ENCODE measurements at places on chromosomes 12 and 14. TPM values are rescaled to one million over a fixed set of nuclear protein-coding genes. Genes with fewer than 3 reads are reported as not detected.

DNA sequence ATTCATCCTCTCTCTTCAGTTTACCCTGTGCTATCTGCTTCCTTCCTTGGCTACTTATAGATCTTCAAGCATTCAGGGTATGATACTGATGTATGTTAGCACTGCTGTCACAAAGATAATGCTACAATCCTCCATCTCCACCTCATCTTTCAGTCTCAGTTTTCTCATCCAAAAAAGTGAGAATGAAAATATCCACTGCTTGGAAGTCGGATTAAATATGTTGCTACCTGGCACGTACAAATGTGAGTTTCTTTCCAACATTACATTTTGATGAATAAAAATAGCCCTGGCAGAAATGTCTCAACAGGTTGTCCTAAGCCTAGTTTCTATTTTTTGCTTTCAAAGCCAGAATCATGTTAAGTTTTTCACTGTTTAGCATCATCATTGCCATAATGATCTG, 149.9 kb downstream of the PTPN11 start:
- no peak overlapping the region for H3K4me3 ChIP-seq
- no peak overlapping the region for H3K27ac ChIP-seq
- no peaks in the 10 kb centered on the region for H3K27me3 ChIP-seq
- H3K4me1 ChIP-seq = no peaks in the 10 kb centered on the region
- H3K36me3 ChIP-seq = no peaks in the 10 kb centered on the region

RPL6 gene
- total RNA-seq = 2,828 TPM

CLEC6A gene
- not detected for total RNA-seq

DNA sequence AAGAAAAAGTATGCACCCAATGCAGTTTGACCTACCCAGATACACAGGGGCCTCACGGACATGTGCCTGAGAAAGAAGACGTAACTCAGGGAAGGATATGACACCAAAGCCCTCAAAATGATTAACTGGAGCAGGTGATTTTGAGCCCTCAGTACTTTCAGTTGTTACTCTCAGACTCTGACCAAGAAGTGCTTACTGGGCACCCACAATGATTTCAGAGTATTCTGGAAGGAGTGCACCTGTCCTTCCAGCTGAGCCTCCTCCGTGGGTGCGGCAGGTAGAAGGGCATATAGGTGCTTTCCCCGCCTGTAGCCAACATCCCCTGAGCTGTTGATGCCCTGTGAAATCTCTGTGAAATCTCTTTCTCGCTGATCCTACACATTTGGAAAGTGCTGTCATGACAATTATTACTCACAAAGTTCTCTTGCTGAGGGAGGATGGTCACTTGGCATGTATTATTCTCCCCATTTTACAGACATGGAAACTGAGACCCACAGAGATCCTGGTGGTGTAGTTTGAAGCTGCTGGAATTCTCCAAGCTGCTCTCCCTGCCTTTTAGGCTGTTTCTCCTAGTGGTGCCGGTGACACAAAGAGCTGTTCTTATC, 154.3 kb upstream of the CCND2 start:
- peak; percentile 42 for DNase-seq
- H3K27ac ChIP-seq = peak overlapping the region; percentile 94
- H3K36me3 ChIP-seq = no peaks in the 10 kb centered on the region
- peaks cover 72% of the 10 kb centered on the region for H3K4me1 ChIP-seq

ZNF10 gene
- total RNA-seq = 14.1 TPM

WASHC3 gene
- 33.7 TPM for total RNA-seq

PMEL gene
- total RNA-seq = 1.3 TPM

KRT85 gene
- not detected for total RNA-seq

DNA sequence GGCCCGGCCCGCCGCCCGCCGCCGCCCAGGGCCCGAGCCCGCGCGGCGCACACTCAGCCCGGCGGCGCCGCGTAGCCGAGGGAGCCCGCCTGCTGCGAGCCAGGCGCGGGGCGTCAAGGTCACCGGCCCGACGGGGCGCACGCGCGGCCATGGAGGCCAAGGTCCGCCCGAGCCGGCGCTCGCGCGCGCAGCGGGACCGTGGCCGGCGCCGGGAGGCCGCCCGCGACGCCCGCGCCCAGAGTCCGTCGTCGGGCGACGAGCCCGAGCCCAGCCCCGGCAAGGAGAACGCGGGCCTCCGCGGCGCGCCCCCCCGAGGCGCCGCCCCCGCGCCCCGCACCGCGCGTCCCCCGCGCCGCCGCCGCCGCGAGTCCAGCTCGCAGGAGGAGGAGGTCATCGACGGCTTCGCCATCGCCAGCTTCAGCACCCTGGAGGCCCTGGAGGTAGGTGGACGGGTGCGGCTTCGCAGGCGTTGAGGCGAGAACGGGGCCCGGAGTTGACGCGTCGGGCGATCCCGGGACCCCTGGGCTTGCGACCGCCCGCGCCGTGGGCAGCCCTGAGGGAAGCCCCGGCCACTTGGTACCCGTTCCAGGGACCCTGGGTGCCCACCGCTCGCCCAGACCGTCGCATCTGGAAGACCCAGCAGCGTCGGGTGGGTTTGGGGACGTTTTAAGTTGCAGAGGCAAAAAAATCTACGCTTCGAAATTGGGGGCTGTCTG, 629 bp downstream of the FBRSL1 start:
- no peaks in the 10 kb centered on the region for H3K36me3 ChIP-seq
- H3K27me3 ChIP-seq = no peaks in the 10 kb centered on the region
- DNase-seq = no peak
- H3K27ac ChIP-seq = no peak overlapping the region
- peaks cover 3% of the 10 kb centered on the region for H3K4me1 ChIP-seq
- peak overlapping the region; percentile 71 for H3K4me3 ChIP-seq

RNU4-1 gene
- total RNA-seq = under 0.01 TPM

DNA sequence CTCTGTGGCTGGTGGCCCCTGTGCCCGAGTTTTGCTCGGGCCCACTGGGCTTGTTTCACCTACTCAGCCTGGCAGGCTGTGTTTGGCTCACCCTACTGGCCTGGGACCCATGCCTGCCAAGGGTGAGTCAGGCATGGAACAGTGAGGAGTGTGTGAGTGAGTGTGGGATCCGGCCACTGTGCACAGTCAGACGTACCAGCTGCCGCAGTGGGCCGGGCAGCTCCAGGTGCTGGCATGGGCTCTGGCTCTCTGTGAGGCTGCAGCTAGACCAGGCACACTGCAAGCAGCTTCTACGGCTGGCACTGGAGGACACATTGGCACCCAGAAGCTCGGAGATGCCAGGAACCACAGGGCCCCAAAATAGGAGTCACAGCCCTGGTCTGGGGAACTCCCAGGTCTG, 40.6 kb downstream of the HSD17B6 start:
- H3K27me3 ChIP-seq = no peaks in the 10 kb centered on the region
- H3K4me1 ChIP-seq = no peaks in the 10 kb centered on the region

GRCh38 chr12:4050340-4050739, 177.1 kb upstream of the PARP11 start:
- peak; percentile 93 for DNase-seq
- no peaks in the 10 kb centered on the region for H3K36me3 ChIP-seq
- no peak overlapping the region for H3K4me3 ChIP-seq
- H3K4me1 ChIP-seq = peaks cover 37% of the 10 kb centered on the region

DNA sequence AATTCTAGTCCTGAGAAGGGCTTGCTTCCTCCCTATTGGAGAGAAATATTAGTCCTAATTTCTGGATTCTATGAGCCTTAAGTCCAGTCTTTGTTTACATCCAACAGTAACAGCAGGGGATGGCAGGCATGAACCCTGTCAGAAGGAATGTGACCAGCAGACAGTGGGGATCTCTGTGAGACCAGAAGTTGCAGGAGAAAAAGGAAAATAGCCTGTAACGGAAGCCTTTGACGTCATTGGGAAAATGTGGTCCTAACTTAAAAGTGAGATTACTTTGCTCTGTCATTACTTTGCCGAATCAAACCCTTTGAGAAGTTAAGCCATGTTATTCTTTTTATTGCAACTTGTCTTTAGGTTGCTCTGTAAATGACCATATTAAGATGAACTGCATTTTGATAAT, 218.2 kb upstream of the PRICKLE1 start:
- H3K4me3 ChIP-seq = no peak overlapping the region
- H3K4me1 ChIP-seq = peaks cover 16% of the 10 kb centered on the region
- H3K27me3 ChIP-seq = no peaks in the 10 kb centered on the region
- H3K27ac ChIP-seq = no peak overlapping the region

DNA sequence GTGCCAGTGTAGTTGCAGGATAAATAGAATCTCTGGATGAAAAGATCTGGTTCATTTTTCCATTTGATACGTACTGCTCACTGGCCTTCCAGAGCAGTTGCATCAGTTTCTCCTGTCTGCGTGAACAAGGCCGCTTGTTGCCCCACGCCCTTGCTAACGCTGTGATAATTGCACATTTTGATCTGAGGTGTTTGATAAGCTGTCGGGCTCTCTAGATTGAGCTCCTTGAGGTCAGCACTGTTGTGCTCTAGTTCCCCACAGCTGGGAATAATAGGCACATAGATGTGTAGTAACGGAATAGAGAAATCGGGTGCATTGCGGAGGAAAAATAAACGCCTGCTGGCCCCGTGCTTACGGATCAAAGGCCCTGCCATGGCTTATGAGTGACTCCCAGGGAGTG, 42.8 kb upstream of the TRAF3 start:
- no peak overlapping the region for H3K27ac ChIP-seq
- no peak for DNase-seq
- H3K4me1 ChIP-seq = no peaks in the 10 kb centered on the region
- H3K36me3 ChIP-seq = no peaks in the 10 kb centered on the region
- no peaks in the 10 kb centered on the region for H3K27me3 ChIP-seq

SLC6A15 gene
- 24.4 TPM for total RNA-seq

All from SJCRH30 (cell line).